Activated CD4-positive, alpha-beta T cell treated with anti-CD3 and anti-CD28 coated beads, Interleukin-2, amount 50 U/mL, for 24 hours (primary cell): ENCODE measurements at places on chromosomes 11 and 22.

GRCh38 chr11:61516675-61517572 lies 8.4 kb downstream of the LRRC10B start:
- DNase-seq: peak; percentile 25

DNA sequence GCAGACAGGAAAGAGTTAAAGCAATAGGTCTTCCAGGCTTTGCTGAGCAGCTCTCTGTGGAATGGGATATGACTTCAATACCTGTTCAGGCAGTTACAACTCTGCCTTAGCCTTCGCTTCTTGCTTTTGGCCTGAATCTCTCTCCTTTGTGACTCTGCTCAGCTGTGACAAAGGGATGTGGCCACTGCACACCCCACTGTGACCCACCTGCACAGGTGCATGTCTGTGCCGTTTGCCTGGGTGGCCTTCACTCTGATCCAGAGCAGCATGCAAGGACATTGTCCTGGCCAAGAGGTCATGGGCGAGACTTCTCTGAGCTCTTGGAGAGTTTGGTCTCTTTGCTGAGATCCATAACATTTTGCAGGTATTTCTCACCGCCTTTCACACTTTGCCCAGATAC lies 891.3 kb downstream of the BRD1 start:
- no peak for DNase-seq

GRCh38 chr11:4203603-4204360 lies 109.2 kb downstream of the RRM1 start:
- DNase-seq: no peak

GRCh38 chr22:47806894-47807293 lies 1044.4 kb downstream of the TBC1D22A start:
- DNase-seq: no peak

GRCh38 chr11:44567876-44568256 lies 2.4 kb downstream of the CD82 start:
- DNase-seq: no peak

DNA sequence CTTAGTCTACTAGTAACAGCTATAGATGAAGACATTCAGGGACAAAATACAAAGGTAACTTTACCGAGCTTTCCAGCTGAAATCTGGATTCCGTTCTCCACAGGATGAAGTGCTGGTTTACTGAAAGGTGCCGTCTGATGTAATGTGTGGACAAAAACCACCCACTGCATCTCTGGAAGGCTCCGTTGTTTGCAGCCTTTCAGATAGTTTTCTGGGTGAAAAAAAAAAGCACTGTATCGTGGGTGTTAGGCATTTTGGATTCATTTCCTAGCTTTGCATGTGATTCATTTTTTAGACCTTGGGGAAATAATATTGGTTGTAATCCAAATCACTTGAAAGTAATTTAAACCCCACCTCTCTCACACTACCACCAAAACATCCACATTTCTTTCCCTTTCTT lies 10.4 kb downstream of the JAM3 start:
- no peak for DNase-seq

DNA sequence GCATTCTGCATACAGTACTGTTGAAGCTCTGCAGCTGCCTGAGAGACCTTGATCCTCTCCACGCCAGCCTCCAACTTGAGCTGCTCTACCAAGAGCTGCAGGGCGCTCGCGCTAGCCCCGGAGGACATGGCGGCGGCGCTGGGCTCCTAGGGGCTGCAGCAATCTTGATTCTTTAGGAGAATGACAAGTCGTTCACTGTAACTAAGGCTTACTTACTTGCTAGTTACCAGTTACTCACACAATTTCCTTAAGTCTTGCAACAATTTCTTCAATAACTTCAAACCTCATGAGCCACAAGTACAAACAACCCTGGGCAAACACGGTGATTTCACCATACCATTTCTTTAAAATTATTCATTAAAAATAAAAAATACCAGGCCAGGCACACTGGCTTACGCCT lies 21.9 kb downstream of the SBF2 start:
- no peak for DNase-seq

DNA sequence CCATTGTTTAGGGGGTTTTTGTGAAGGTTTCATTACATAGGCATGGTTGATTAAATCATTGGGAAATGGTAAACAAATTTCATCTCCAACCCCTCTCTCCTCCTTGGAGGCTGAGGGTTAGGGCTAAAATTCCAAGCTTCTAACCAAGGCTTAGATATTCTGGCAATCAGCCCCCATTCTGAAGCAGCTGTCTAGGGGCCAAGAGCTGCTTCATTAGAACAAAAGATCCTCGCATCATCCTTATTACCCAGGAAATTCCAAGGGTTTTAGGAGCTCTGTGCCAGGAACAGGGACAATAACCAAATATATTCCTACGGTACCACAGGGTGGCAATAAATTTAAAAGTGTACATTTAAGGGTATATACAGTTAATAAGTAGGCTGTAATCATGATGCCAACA lies 22.5 kb upstream of the EED start:
- no peak for DNase-seq

GRCh38 chr22:34992672-34993071 lies 73.3 kb upstream of the ISX start:
- DNase-seq: no peak

DNA sequence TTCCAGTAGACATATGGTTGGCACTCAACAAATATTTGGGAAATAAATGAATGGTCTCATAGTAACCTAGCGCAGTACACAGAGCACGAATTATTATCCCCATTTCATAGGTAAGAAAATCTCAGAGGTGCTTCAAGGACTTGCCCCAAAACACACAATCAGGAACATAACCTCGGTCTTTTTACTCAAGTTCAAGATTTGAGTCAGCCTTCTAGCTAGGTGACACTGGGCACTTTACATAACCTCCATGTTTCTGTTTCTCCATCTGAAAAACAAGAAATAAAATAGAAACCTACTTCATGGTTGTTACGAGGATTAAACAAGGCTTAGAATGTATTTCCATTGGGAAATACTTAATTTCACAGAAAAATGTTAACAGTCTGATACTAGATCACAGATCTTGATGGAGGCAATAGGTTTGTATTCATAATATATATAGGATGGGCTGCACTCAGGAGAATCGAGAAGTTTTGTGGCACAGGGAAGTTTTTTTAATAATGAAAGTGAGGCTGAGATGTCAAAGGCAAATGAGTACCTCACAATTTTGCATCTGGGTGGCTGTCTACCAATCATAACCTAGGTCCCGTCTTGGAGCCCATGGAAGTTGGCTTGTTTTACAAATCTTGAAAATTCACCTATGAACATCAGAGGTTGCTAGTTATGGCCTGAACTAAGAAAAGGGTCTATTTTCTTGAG lies 147.4 kb upstream of the ZC3H12C start:
- DNase-seq: no peak

- no peak for DNase-seq
Measured at GRCh38 chr11:112564228-112564955, 303.7 kb upstream of the PLET1 start.

- no peak for DNase-seq
Measured at GRCh38 chr11:93017821-93018690, 48.6 kb downstream of the MTNR1B start.

DNA sequence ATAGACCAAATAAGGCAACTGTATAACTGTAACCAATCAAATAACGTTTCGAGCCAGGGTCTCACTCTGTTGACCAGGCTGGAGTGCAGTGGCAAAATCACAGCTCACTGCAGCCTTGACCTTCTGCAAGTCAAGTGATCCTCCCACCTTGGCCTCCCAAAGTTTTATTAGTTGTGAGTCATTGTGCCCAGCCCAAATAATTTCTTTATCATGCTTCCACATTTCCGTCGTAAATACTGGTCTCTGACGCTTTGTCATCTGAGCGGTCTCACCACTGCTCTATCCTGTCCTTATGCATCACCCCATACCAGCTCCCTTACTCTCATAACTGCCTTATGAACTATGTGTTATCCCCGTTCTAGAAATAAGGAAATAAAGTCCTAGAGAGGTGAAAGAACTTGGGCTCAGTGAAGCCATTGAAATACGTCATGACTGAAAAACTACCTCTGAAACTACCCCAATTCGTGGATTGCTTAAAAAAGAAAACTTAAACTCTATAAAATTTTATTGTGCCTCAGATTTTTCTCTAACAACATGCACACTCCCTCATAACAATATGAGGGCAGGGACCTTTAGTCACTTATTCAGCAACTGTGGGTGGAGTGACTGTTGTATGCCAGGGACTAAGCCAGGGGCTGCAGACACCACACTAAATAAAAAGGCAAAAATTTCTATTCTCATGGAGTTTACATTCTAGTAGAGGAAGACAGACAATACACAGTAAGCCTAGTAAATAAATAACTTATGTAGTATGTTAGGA lies 15.8 kb upstream of the RTN4RL2 start:
- DNase-seq: no peak

- no peak for DNase-seq
Measured at GRCh38 chr11:117478126-117478860, 150.6 kb downstream of the CEP164 start.

- no peak for DNase-seq
Measured at GRCh38 chr22:32020117-32020516, 22.9 kb upstream of the SLC5A1 start.

GRCh38 chr22:20637750-20638506 lies 130.5 kb downstream of the MED15 start:
- DNase-seq: no peak

- no peak for DNase-seq
Measured at GRCh38 chr11:86577644-86578636, 94.5 kb downstream of the ME3 start.

DNA sequence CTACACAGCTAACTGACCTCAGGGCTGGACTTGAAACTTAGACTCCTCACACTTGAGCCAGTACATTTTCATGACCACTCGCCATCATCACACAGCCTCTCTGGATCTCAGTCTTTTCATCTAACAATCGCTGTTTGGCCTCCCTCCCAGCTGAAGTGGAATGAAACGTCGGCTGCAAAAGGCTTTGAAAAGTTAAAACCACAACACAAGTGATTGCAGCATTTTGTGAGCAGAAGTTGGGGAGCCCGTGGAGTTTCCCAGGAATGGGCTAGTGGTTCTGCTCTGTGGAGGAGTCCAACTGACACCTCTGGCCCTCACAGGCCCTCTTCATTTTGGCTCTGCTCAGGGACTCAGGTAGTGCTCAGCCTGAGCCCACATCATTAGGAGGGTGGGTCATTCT lies 35.9 kb upstream of the TRIM29 start:
- no peak for DNase-seq
